ENCODE measurements at places on chromosomes 1 and 21.

GRCh38 chr1:206708058-206708457 lies 23.4 kb downstream of the MAPKAPK2 start:
- no peak for DNase-seq

DNA sequence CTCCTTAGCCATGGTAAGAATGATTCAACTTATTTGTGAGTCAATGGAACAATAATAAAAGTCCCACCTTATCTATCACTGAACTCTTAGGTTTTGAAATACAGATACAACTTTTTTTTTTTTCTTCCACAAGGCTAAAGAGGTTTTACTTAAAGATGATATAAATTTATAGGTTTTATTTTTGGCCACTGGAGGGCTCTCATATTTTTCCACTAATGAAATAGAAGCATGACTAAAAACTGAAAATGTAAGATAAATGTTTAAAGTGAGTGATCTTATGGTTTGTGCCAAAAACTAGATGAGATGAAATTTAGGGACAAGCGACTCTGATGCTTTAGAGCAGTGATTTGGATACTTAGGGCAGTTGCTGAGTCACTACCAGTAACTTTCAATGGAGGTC lies 499.0 kb downstream of the NUF2 start:
- DNase-seq: no peak

DNA sequence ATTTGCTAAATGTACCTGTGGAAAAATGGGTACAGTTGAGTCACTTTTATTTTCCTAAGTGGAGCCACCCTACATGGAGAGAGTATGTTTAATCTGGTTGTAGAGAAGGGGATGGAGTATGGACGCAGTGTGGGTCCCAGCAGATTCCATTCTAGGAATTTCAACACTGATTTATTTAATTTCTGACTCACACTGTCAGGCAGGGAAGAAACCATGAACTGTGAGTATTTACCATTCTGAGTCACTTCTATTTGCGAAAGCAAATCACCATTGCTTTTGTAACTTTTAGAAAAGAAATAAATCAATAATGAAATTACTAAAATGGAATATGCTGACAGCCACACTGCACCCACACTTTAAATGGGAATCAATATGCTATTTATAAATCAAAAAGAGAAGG lies 339.0 kb downstream of the DSCAM start:
- no peak for DNase-seq

DNA sequence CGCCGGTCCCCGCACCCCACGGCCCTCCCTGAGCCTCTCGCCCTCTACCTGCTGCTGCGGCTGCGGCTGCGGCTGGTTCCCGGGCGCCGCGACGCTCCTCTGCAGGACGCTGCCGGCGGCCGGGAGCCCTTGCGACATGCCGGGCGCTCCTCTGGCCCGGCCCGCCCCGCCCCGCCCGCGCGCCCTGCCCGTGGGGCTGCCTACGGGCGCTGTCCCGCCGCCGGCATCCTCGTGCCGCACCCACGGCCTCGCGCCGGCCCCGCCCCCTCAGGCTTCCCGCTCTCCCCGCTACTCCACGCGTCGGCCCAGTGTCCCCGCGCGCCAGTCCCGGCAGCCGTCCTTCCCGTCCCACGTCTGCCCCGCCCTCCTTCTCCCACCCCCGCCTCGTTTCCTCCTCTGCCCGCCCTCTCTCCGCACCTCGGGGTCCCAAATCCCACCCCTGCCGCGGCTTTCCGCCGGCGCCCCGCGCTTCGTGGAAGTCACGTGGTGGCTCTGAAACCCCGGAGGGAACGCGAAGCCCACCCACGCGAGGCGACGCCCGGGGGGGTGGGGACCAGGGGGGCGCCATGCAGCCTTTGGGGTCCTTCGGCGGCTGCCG lies at the start of gene BATF3:
Gene BATF3, minus strand, starts transcription at position 216 of the 598 bp plus-strand sequence. Its CDS starts 78 bp downstream, at position 138.
- peak; percentile 33 for DNase-seq

DNA sequence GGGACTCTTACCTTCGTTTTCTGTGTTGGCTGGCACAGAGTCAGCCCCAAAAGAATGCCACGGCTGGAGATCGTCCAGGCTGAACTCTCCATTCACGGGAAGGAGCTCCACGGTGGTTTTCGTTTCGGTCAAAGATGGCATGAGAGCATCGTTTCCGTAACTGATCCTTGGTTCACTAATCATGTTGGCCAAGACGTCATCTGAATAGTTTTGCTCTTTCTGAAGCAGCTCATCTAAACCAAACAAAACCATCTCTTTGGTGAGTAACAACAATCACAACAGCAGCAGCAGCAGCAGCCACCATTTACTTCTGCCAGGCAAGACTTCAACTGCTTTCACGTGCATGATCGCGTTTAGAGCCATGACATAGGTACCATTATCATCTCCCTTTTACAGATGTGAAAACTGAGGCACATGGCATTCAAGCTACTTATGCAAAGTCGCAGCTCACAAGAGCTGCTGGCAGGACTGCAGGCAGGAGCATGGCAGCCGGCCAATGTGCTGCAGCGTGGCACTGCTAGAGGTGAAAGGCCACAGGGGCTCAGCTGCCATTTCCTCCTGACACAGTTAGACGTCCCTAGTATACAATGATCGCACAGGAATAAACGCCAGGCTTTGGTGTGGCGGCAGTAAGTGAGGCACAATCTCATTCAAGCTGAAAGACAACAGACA lies 177.1 kb downstream of the GABPA start:
- DNase-seq: no peak

DNA sequence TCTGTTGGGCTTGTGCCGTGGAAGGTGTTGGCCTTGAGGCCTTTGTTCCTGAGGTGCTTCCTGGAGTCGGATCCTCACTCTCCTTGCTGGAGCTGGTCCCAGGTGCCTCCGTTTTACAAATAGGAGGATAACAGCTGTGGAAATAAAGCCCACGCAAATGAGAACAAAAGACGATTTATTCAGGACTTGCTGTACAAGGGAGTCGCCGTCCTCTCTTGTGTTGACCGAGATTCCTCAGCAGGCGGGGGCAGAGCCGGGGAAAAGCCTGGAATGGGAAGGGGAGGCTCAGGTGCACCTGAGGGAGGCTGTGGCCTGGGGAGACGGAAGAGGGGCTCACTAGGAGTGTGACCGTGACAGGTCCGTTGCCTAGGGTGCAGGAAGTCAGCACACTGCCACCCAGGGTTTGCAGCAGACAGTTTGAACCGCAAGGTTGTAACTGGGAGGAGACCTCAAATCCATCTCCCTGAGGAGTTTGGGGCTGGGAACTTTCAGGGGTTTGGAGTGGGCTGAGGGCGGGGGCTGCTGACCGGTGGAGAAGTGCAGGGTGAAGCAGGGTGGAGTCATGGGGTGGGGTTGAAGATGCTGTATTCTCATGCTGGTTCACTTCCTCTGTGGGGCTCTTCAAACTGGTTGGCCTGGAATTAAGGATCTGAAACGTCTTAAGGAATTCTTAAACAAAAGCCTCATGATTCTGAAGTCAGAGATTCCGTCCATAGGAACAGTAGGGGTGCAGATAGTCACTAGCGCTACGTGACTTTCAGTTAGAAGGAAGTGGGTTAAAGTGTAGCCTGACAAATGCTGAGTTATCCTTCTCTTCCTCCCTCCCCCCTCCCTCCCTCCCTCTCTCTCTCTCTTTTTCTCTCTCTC lies 2.6 kb upstream of the CSTB start:
- DNase-seq: no peak

DNA sequence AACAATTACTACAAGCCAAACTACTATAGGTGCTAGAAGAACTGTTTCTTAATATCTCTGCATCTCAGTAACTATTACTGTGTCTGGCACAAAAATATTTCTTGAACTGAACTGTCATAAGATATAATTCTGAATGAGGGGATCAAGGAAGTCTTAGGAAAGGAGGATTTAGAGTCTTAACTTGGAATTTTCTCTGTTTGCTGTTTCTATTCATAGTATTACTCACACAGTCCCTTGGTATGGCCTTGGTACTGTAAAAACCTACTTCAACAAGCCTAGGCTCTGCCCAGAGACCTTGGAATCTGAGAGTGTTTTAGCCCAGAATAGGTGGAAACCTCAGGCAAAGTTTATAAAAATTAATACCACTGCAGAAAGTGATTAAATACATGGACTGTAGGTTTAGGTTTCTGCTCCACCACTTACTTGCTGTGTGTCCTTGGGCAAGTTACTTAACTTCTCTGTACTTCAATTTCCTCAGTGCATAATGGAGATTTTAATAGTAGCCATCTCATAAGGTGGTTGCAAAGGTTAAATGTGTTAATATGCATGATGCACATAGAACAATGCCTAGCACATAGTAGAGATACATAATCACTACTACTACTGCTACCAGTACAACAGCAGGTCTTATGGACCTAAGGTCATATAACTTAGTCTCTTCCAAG lies 87.4 kb upstream of the NFIA start:
- DNase-seq: no peak

DNA sequence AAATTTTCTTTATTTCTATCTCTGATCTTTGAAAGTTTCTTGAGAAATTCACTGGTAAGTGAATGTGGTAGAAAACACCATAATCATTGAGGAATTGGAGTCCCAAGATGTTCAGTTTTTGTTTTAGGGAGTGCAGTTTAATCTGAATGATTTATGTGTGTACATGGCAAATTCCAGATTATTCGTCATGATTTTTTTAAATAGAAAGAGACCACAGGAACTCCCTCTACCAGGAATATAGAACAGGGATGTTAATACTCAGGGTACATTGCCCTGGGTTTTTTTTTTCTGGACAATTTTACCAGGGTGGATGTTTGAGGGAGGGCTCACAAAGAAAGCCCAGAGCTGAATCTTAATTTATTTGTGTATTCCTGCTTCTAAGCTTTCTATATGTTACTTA lies 109.0 kb downstream of the VPS13D start:
- DNase-seq: no peak

DNA sequence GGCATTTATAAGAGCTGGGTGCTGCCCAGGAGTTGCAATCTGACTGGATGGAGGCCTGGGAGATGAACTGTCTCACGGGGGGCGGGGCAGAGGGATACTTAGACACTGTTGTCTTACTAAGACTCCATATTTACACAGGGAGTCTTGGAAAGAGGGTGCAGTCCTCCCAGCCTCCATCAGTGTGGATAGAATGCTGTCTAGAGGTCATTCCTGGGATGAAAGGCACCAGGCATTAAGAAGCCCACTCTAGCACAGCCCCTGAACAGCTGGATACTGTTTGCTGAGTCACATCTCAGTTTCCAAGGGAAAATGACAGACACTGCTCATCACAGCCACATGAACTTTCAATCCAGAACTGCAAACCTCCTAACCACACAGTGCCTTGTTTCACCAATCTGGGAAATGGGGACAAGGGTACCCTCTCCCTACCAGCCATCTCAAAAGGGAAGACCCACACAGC lies 43.3 kb downstream of the SSBP3 start:
- no peak for DNase-seq

DNA sequence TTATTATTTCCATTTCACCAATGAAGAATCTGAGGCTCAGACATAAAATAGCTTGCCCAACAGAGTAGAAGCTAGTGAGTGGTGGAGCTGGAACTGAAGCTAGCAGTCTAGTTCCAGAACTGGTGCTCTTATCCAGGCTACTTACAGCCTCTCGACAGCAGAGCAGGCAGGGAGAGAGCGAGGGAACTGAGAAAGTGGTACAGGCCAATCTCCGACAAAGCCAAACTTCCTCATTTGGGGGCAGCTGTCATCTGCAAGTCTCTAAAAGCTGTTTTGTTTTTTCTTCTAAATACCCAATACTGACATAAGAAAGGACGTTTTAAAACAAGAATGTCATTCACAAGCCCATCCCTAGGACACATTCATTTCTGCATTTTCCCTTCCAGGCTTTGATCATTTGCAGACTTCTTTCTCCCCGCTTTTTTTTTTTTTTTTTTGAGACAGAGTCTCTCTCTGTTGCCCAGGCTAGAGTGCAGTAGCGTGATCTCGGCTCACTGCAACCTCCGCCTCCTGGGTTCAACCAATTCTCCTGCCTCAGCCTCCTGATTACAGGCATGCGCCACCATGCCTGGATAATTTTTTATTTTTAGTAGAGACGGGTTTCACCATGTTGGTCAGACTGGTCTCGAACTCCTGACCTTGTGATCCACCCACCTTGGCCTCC lies 20.0 kb downstream of the YIPF1 start:
- DNase-seq: no peak

GRCh38 chr1:180923021-180923841 lies 10.5 kb downstream of the KIAA1614 start:
- peak; percentile 60 for DNase-seq

DNA sequence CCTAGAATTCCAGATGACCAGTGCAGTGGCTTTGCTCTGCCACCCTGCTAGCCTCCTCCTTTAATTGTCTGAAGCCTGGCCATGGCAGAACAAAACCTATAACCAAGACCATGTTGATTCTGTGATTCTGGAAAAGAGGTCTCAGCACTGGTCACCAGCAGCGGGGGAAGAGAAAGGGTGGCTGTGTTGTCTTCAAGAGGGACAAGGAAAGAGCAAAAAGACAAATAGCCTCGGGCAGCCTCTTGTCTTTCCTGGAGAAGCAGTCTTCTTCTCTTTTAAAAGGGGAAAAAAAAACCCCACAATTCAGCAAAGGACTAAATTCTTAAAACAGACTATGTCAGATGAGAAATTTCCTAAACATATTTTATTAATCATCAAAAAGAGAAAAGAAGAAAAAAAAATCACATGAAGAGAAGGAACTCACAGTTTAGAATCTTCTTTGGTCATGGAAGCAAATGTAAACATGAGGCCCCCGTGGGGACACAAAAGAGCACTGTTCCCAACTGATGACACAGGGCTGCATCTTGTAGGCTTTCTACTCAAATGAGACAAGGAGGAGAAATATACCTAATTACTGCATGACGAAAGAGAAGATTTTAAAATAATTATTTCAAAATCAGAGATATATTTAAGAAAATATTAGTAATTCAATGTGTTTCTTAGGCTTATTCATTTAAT lies 36.3 kb upstream of the RAP1GAP start:
- no peak for DNase-seq

GRCh38 chr21:36347278-36347961 lies 27.4 kb downstream of the MORC3 start:
- DNase-seq: no peak

DNA sequence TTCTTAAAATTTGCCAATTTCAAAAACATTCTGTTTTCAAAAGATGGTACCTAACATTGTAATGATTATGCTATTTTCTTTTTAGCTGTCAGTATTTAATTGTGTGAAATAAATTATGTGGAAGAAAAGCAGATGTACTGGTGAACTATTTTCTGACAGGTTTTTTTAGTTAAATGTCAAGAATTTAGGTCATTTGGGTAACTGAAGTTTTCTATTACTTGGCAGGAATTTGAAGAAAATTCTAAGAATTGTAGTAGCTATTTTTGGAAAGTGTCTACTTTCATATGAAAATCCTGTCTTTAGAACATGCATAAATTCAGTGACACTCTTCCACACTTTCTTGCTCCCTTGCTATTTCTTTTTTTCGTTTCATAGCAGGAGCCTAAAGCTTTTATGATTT lies 28.5 kb upstream of the PTPRC start:
- no peak for DNase-seq

GRCh38 chr1:22332795-22333499 lies 118.7 kb upstream of the ZBTB40 start:
- no peak for DNase-seq

GRCh38 chr1:97827887-97828286 lies 92.9 kb downstream of the DPYD start:
- no peak for DNase-seq

Measured in erythroblast (primary cell).